ENCODE measurements at places on chromosomes 1 and 21.
A peak's percentile ranks its signal among the peaks of the same experiment; 100 is the strongest.

DNA sequence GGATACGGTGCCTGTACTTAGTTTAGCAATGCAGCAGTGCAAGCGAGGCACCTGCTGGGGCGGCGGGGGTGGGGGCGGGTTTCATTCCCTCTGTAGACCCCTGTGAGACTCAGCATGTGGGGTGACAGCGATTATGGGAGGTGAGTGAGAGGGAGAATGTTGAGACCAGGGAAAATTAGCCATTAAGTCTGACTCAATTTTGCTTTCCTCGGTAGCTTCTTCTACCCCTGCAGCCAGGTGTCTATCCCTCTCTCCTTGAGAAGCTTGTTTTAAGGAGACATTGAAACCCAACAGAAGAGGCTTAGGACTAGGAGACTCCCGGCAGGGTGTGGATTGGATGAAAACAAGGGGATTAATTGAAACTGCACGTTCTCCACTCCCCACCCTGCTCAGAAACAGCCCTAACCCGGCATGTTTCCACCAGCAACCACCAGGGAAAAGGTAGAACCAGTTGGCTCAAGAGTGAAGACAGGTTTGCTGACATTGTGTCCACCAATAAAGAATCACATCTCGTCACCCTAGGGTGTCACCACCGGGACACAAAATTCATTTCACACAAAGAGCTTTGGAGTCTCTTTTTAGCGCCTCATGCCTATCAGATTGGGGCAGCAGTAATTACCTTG, 20.6 kb upstream of the ATF3 start:
- DNase-seq: no peak

GRCh38 chr1:156439036-156439776, 61.4 kb downstream of the MEF2D start:
- no peak for DNase-seq

DNA sequence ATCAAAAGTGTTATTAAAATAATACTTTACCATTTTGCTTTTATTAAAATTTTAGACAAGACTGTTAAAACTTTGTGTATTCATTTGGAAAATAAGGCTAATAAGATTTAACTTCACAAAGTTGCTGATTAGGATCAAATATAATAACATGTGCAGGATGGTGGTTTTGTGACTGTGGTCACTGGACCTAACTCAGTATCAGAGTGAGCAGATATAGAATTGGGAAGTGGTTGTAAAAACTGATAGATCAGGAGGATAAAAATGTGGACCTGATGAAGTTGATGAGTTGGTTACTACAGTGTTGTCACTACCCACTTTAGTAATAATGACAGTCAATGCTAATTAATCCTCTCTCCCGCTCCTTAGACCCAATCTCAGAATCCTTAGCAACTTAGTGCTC, 186.4 kb downstream of the AKT3 start:
- no peak for DNase-seq

- DNase-seq: no peak
These were observed 92.1 kb upstream of the EDN2 start for GRCh38 chr1:41576620-41577019.

DNA sequence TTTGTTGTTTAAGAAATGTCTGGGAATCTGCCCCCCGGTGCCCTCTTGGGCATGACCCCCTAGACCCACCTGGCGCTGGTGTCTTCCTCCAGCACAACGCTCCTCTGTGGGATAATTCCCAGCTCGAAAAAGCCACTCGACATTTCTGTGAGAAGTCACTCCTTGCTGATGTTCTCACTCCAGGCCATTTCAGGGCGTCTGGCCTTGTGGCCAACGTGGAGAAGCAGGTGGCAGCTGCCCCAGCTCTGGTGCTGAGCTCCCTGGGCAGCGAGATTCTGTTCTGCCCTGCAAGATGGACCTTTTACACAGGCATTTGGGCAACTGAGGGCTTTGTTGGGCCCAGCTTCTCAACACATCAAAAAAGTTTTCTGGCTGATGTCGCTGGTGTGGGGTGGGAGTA, 147.7 kb upstream of the WNT4 start:
- no peak for DNase-seq

- DNase-seq: no peak
These were observed 48.4 kb downstream of the NEK7 start for GRCh38 chr1:198205016-198205684.

- DNase-seq: no peak
These were observed 13.8 kb downstream of the HEYL start for GRCh38 chr1:39625462-39626273.

- no peak for DNase-seq
These were observed 62.1 kb downstream of the CLIC6 start for GRCh38 chr21:34730756-34731445.

- no peak for DNase-seq
These were observed 116.1 kb downstream of the PSMG1 start for GRCh38 chr21:39066829-39067780.

GRCh38 chr1:91712393-91712792, 173.6 kb downstream of the TGFBR3 start:
- no peak for DNase-seq

GRCh38 chr1:55893155-55893554, 678.0 kb upstream of the USP24 start:
- no peak for DNase-seq

DNA sequence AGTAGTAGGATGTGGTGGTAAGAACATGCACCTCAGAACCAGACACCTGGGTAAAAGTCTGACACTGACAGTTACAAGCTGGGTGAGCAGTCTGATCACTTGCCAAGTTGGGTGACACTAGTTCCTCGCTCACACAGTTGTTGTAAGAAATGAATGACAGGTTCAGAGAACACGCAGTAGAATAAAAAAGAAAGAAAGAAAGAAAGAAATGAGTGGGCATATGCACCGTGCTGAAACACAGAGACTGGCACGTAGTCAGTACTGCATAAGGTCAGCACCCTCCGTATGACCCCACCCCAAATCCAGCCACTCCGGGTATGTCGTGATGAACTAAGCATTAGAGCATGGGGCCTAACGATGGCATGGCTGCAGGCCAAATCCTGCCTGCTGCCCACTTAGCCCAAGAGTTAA, 90.6 kb downstream of the GLUL start:
- DNase-seq: no peak

GRCh38 chr1:192158181-192158580, at the start of gene RGS18:
Gene RGS18 (plus strand): TSS chr1:192158462. CDS start chr1:192158638, 176 bp downstream.
- no peak for DNase-seq

- no peak for DNase-seq
These were observed 93.6 kb downstream of the SMYD3 start for GRCh38 chr1:246413430-246413829.

- no peak for DNase-seq
These were observed 50.5 kb upstream of the PRELP start for GRCh38 chr1:203424861-203425662.

- DNase-seq: no peak
These were observed 60.5 kb upstream of the CR2 start for GRCh38 chr1:207393610-207394009.

DNA sequence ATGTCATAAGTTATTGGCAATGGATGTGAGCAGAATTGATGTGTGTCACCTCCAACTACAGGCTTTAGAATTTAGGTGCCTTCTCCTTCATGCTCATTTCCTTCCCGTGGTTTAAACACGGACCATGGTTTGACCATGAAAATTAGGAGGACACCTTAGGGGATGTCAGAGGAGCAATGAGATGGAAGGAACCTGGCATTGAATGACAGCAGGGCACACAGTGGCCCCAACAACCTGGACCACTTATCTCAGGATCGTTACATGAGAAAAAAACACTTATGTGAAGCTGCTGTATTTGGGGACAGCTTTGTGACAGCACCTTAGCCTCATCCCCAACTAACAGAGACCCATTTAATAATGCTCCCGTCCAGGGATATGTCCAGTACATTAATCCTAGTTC, 70.8 kb downstream of the SLC9A1 start:
- DNase-seq: no peak

DNA sequence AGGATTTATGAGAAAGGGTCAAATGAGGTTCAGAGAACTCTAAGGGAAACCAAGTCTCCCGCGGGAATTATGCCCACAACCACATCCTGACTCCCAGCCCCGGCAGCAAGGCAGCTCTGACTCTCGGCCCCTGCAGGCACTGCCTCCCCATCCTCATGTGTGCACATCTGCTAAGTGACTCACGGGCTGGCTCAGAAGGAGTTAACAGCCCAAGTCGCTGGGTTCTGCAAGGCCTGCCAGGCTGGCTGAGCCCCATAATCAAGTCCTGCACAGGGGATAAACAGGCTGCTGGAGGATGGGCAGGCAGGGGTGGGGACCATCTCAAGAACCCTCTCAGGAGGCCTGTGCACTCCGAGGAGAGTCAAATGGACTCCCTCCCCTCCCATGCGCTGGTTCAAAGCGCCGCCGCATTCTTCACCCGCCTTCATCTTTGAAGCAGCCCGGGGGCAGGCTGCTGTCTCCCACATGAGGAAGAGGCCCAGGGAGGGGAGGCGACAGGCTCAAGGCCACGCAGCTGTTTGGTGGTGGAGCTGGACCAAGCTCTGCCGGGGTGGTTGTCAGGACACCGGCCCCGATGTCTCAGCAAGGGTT, 344.3 kb downstream of the MATN1 start:
- no peak for DNase-seq

GRCh38 chr21:21230672-21231071, 232.5 kb downstream of the NCAM2 start:
- no peak for DNase-seq

DNA sequence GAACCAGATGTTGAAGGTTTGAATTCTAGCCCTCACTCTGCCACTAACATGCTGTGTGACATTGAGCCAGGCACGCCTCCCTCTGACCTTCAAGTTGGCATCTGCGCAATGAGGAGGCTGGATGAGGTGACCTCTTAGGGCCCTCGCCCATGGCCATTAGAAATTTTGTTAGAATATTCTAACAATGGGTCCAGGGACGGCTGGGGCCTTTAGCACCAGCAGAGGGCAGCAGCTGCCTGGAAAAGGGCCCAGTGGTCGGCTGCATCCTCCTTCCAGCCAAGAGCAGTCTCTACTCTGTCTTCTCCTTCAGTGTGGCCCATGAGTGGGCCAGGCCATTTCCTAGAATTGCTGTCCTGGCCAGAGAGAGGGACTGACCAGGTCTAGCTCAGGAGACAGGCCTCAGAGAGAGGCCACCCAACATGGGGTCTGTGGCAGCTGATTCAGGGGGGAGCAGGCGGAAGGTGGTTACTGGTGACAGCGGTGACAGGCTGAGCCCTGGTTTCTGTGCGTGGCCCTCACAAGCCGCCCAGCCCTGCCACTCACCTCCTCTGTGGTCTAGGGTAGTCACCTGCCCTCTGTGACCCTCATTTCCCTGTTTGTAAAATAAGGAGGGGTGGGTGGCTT, 101.3 kb upstream of the ACTL8 start:
- DNase-seq: no peak

GRCh38 chr1:232627645-232628334, 2.1 kb downstream of the SIPA1L2 start:
- DNase-seq: no peak

GRCh38 chr1:222974496-222974895, 159.7 kb downstream of the DISP1 start:
- no peak for DNase-seq

DNA sequence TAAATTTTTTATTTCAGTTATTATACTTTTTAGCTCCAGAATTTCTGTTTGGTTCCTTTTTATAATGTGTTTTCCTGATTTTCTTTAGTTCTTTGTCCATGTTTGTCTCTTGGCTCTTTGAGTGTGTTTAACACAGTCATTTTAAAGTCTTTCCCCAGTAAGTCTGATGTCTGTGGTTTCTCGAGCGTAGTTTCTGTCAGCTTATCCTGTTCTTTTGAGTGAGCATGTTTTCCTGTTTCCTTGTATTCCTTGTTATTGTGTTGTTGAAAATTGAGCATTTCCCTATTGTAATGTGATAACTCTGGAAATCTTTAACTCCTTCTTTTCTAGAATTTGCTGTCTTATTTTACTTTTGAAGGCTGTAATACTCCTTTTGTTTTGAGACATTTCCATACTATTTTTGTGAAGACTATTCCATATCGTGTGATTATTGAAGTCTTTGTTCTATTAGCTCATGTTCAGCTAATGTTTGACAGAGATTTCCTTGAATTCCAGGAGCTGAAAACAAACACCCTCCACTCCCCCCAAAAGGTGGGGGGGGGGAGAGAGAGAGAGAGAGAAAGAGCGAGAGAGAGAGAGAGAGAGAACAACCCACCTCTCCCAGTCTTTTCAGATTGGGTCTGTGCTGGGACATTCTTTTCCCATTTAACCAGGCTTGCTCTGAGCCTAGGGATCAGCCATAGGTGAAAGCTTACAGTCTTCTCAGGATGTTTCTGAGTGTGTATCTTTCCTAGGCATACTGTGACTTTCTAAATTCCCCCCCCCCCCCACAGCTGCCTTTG, 38.3 kb downstream of the SDCCAG8 start:
- DNase-seq: no peak

- no peak for DNase-seq
These were observed 43.3 kb downstream of the PHC2 start for GRCh38 chr1:33387625-33388024.

- DNase-seq: peak; percentile 45
These were observed 318.4 kb downstream of the RPS6KC1 start for GRCh38 chr1:213369465-213369864.

GRCh38 chr1:2447276-2448097, 28.6 kb upstream of the PLCH2 start:
- DNase-seq: no peak

DNA sequence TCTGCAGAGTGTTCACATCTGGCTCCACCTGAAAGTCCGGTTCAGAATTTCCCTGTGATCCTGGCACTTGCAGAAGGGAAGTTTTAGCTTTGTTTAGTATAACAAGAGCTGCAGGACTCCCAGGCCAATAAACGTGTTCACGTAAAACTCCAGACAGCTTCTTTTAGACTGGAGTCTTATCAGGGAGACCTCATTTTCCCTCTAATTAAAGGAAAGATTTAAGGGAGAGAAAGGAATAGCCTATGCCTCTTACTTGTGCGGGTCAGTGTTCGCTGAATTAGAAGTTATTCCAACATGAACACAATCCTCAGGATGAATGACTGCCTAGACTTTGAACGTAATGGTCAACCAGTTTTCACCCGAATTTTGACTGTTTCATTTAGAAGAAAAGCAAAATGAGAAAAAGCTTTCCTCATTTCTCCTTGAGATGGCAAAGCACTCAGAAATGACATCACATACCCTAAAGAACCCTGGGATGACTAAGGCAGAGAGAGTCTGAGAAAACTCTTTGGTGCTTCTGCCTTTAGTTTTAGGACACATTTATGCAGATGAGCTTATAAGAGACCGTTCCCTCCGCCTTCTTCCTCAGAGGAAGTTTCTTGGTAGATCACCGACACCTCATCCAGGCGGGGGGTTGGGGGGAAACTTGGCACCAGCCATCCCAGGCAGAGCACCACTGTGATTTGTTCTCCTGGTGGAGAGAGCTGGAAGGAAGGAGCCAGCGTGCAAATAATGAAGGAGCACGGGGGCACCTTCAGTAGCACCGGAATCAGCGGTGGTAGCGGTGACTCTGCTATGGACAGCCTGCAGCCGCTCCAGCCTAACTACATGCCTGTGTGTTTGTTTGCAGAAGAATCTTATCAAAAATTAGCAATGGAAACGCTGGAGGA, 202.1 kb upstream of the SGIP1 start:
- no peak for DNase-seq

DNA sequence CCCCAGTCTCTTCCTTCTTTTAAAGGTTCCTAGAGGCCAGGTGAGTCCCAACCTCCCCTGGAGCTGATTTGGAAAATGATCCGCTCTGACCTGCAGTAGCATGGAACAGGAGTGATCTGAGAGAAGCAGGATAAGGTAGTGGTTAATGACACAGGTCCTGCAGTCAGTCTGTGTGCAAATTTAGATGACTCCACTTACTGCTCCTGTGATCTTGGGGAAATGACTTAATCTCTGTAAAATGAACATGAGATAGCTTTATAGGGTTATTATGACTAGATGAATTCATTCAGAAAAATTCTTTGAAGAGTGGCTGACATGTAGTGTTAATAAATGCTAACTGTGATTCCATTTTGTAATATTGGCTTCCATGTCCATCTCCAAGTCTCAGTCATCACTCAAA, 374.9 kb upstream of the CAMK1G start:
- no peak for DNase-seq

GRCh38 chr1:172322219-172323061, 98.0 kb upstream of the C1orf105 start:
- DNase-seq: no peak

All from cerebellar nuclear complex (tissue), 1 donor.